ENCODE measurements at places on chromosomes 7 and 10.

DNA sequence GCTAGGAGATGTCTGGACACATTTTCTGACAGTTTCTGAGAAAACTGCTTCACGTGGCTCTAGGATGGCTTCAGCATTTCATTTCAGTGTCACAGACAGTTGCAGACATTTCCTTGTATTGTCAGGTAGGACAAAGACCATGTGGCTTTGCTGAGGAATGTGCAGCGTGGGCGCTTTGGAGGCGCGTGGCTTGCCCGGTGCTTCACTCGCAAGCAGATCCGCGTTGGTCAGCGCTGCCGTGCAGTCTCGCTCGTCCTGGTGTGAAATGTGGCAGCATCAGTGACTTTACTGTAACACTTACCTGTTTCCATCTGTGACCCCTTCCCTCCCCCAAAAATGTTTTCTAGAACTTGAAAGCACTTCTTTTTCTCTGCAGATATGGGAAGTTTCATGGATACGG is 340.5 kb downstream of the SDK1 start:
- no peak for DNase-seq

GRCh38 chr10:6609625-6610024 is 29.5 kb upstream of the PRKCQ start:
- DNase-seq = no peak

GRCh38 chr7:12687718-12688171 is 312 bp downstream of the ARL4A start:
- DNase-seq = no peak

DNA sequence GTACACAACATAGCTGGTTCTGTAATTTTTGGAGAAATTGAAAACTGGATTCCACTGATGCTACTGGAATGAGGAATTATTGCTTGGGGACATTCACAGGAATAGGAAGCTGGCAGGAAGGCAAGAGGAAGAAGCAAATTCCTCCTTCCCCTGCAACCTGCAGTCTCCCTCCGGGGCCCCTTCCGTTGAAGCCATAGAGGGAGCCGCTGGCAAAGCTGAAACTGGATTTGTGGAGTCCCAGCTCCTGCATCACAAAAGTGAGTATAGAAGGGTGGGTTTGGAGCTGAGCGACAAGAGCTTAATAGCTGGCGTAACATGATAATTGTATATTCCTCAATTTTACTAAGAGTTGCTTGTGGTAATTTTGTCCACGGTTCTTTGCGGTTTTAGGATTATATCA is 190.8 kb downstream of the ADRA2A start:
- no peak for DNase-seq

GRCh38 chr10:72356115-72356514 is 1.4 kb upstream of the DNAJB12 start:
- DNase-seq = no peak

DNA sequence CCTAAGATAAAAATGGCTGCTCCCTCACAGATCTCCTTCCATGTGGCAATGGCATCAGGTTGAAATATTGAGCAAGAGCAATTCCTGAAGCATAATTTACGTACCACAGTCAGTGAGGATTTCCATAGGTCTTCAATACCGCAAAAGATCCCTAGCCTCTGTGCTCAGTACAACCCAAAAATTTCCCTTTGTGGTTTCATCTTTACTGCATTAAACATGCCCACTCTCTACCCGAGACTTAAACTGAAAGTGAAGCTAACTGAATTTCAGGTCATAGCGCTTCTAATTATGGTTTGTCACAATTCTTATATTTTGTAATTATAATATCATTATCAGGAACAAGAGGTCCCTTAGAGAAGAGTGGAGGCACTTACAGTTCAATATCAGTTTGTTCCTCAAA is 1071.1 kb downstream of the XPNPEP1 start:
- no peak for DNase-seq

DNA sequence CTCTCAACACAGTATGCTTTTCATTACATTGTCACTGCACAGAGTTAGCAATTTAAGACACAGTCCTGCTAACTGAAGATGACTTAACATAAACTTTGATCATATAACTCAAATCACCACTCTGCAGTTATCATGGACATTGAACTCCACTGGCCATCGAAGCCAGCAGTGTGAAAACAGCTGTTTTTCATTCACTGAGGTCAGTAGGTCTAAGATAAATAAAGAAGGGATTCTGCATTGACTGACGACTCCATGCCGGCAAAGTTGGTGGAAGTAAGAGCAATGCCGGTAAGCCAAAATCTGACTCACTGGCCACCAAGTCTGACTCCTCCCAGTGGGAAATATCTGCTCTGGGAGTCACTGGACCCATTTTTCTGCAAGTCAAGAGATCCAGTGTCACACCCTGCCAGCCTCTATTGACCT is 449.9 kb upstream of the ANKRD30A start:
- DNase-seq = no peak

DNA sequence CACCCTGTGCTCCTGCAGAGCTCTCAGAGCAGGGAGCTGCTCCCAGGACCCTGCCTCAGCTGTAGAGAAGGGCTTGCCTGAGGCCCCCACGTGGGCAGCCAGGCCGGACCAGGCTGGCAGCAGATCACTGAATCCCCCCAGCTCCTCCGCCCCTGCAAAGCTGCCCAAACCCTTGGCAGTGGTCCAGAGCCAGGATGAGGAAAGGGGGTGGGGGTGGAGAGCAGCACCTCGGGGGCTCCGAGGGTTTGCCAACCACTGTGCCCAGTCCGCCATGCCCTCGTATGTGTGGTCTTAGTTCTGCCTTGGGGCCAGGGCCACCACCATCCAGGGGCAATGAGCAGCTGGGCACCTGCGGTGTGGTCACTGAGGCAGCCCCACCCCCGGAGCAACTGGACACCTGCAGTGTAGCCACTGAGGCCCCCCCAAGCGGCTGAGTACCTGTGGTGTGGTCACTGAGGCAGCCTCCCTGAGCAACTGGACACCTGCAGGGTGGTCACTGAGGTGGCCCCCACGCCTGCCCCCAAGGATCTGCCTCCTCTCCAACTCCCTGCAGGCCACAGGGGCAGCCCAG is 90.8 kb downstream of the TCERG1L start:
- no peak for DNase-seq

GRCh38 chr10:12709521-12709963 is 292.0 kb downstream of the CCDC3 start:
- DNase-seq = no peak

DNA sequence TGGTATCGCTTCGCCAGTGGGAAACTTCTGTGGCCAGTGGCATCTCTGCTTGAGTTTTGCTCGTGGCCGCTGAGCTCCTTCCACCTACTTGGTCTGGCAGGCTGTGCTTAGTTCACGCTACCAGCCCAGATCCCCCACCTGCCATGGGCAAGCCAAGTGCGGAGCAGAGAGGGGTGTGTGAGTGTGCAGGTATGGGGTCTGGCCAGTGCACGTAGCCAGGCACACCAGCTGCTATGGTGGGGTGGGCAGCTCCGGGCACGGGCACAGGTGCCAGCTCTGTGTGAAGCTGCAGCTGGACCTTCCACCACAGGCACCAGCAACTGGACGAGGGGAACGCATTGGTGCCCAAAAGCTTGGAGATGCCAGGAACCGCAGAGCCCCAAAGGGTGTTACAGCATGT is 56.5 kb downstream of the ZNF777 start:
- no peak for DNase-seq

DNA sequence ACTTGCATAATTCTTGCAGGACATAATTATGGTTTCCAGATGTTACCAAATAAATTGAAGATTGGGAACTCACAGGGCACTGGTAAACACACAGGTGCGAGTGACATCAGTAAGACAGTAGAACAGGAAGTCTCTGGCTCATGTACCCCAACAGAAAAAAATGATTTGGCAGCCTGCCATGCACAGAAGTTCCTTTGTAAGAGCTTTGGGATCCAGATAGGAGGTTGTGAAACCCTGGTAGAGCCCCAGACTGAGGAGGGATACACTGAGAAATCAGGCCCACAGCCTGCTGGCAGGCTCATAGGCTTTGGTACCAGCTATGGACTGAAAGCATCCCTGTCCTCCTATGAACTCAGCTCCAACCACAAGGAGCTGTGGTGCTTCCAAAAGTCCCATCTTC is 118.0 kb downstream of the COBL start:
- DNase-seq = no peak

DNA sequence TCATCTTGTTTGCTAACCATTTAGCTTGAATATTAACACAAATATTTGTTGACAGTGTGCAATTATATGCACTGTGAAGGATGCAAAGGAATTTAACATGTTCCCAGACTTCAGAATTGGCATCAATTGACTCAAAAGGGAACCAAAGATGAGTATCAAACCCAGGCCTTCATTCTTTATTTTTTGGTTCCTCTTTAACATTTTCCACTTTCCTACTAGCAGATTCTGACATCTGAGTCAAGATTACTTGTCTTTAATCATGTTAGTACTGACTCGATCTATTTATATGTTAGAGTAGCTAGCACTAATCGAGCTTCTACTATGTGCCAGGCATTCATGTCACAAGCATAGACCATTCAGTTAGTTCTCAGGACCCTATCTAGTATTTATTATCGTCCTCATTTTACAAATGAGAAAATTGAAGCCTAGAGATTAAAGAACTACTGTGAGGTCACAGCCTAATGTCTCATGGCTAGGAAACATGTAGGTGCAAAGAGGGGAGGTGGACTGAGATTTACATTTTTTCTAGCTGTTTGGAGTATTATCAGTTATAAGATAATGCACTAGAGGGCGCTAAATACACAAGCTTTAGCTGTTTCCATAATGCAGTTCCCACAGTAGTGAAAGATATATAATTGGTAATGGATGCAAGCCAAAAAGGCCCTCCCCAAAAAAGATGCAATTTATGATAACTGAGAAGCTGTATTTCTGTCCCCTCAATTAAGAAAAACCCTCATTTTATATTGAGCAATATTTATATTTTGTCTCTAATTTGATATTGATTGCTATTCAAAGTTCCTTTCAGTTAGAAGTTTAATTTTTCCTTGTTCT is 32.9 kb upstream of the KMT2E start:
- peak; percentile 81 for DNase-seq

GRCh38 chr7:54615537-54615936 is 73.4 kb downstream of the VSTM2A start:
- no peak for DNase-seq

- no peak for DNase-seq
Measured at GRCh38 chr10:71604324-71605018, 115.1 kb downstream of the C10orf105 start.

DNA sequence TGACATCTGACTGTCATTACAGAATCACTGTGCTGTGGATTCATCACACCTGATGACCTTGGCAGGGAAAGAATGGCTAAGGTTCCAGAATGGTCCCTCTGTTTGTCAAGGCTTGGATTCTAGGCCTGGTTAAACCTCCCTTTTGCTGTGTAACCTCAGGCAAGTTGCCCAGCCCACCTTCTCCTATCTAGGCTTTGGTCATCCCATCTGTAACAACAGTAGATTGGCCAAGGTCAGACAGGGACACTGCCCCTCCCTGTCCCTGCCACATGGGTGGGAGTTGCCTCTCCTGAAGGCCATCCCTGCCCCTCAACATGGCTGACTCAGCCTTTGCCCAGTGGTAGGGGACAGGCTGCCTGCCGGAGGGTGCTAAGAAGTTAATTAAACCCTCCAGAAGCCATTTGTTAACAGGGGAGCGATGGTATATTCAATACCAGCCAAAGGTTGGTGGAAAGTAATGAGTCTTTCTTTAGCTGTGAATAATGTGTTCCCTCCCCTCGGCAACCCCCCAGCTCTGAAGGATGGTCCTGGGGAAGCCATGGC is 149.8 kb upstream of the PCBD1 start:
- DNase-seq = no peak

- no peak for DNase-seq
Measured at GRCh38 chr7:74293577-74293908, 4.3 kb downstream of the CLIP2 start.

- no peak for DNase-seq
Measured at GRCh38 chr7:1611708-1612241, 41.9 kb upstream of the PSMG3 start.

- DNase-seq = no peak
Measured at GRCh38 chr7:105473163-105473562, 48.9 kb downstream of the PUS7 start.

- no peak for DNase-seq
Measured at GRCh38 chr7:73904219-73905137, 43.5 kb downstream of the TMEM270 start.

DNA sequence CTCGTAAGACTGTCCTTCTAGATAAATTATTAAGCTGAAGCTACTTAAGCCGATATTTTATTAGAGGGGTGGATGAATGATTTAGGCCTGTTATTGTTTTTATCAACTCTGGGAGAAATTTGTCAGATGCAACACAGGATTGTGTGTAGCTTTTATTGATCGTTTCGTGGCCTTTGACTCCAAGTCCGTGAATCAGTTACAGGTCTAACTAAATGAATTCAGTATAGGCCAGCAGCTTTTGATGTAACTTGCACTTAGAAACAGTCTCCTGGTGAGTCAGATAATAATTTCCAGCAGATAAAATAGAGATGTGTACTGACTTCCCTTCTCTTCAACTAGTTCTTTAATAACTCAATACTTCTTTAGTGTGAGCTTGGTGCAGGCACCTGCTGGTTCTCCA is 341.7 kb upstream of the SMIM30 start:
- no peak for DNase-seq

- no peak for DNase-seq
Measured at GRCh38 chr10:71269301-71270288, 49.5 kb upstream of the SLC29A3 start.

- DNase-seq = no peak
Measured at GRCh38 chr10:11454958-11455566, 156.4 kb downstream of the USP6NL start.

- DNase-seq = no peak
Measured at GRCh38 chr7:129667116-129667515, 55.6 kb downstream of the NRF1 start.

GRCh38 chr10:48284002-48284546 is 9.6 kb upstream of the FRMPD2 start:
- no peak for DNase-seq
